ENCODE measurements at places on chromosomes 6 and 20. TPM values are rescaled to one million over a fixed set of nuclear protein-coding genes. Genes with fewer than 3 reads are reported as not detected.
A peak's percentile ranks its signal among the peaks of the same experiment; 100 is the strongest.

DNA sequence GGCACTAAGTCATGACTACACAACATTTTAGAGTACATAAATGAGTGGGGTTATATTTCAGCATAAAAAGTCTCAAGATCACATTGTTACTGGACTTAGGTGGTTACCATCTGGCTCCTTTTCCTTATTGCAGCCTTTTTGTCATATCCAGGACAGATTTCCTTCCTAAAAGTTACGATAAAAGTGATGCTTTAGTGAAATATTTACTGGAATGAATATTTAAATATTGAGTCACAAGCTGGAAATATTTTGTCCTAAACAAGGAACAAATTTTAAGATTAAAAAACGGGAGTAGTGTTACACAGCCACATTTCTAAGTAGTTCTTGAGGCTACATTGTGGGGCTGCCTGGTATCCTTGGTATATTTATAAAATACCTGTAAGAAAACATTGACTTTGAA lies 52.2 kb downstream of the CDC40 start:
- no peak for DNase-seq

NKAIN2 gene
- not detected for total RNA-seq

GRCh38 chr6:40340196-40340595 lies 247.0 kb downstream of the LRFN2 start:
- DNase-seq: no peak

WFDC5 gene
- 0.23 TPM for total RNA-seq

DNA sequence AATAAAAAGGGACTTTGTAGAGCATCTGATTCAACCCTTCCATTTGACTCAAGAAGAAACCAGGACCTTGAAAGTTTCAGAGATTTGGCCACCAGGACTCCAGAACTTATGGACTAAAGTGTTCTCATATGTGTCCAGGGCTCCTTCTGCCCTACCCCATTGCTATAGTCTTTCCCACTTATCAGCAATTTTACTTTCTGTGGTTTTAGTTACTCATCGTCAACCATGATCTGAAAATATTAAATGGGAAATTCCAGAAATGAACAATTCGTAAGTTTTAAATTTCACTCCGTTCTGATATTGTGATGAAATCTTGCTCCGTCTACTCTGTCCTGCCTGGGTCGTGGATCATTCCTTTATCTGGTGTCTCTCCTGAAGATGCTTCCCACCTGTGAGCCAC lies 259.8 kb downstream of the PHACTR1 start:
- no peak for DNase-seq

GRCh38 chr6:34859951-34860350 lies 27.9 kb downstream of the TAF11 start:
- no peak for DNase-seq

DNA sequence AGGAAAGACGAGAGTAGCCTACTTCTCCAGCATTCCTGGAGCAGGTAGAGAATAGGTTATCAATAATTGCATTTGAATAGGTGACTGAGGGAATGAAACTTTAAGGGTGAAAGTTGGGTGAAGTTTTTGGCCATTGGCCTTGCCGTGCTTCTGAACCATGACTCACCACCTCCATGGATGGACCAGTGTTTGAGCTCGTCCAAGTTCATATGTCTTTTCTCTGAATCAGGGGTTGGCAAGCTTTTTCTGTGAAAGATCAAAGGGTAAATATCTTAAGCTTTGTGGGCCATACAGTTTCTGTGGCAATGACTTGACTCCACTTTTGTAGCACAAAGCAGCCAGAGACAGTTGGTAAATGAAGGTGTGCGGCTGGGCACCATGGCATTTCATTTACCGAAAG lies 31.8 kb downstream of the SNRNP48 start:
- no peak for DNase-seq

DNA sequence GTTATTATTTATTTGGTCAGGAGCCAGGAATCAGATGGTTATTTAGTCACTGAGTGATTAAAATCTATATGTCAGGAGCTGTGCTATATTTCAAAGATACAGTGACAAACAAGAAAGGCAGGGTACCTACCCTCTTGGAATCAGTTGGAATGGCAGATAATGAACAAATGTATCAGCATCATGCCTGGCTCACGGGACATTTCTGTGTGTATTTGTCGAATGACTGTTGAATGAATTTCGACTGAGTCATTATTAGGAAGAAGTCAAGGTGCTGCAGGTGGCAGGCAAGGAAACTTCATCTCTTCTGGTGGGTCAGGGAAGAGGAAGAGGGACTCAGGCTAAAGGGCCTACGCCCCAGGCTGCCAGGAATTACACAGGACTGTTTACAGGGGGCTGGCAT lies 13.6 kb downstream of the PKIG start:
- DNase-seq: no peak

DNA sequence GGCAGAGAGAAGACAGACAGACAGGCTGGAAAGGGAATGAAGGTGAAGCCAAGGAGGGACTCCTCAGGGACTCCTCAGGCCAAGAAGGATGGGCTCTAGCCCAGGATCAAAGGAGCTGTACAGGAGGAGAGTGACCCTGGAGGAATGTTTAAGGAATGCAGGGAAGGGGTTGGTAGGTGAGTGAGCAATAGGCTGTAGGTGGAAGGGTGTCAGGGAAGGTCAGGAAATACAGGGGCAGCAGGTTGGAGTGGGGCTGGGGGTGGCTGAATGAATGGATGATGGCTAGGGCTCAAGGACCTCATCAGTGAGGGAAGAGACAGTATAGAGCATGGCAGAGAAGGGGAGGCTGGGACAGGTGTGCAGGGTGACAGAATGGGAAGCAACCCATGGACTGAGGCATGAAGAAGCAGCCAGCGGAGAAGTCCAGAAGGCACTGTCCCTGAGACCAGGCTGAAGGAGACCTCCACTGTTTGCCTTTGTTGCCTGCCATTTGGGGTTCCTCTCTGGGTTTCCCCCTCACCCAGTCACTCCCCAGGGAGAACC lies 13.2 kb downstream of the SYNGAP1 start:
- DNase-seq: no peak

DNA sequence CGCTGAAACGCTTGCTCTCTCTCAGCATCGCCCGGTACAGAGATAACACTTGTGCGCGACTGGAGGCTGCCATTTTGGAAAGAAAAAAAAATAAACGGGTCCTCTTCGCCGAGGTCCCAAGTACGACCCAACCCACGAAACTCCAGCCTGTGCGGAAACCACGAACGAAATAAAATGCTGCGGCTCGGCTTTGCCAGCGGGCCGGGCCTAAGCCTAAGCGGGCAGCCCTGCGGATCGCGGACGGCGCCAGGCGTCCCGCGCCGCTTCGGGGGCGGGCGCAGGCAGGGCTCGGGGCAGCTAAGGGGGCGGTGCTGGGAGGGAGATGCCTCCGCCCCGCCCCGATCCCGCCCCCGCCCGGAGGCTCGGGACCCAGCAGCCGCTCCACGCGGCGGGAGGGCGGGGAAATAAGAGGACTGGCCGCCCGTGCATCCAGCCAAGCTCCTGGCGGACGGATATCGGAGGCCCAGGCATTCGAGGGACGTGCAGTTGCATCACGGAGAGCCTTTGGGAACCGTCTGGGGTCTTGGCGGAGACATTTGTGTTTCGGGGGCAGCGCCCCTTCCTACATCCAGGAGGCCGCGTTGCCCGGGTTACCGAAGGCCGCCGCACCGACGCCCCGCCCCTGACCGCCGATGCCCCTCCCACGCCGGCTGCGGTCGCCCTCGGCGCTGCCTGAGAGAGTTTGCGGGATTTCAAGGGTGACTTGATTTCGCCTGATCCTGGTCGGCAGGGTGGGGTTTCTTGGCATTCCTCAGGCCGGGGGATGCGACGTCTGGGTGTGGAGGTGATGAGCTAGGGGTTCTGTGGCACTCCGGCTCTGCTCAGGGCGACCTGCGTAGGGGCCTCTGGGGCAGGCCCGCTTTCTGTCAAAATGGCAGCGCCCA lies at the start of the genes FARS2 and LYRM4:
TSS of gene FARS2 (plus strand) at position 853 of the 884 bp plus-strand sequence.
TSS of gene LYRM4 (minus strand) at position 290 of the 884 bp plus-strand sequence. CDS start at position 73, 217 bp downstream.
- peak; percentile 94 for DNase-seq

DNA sequence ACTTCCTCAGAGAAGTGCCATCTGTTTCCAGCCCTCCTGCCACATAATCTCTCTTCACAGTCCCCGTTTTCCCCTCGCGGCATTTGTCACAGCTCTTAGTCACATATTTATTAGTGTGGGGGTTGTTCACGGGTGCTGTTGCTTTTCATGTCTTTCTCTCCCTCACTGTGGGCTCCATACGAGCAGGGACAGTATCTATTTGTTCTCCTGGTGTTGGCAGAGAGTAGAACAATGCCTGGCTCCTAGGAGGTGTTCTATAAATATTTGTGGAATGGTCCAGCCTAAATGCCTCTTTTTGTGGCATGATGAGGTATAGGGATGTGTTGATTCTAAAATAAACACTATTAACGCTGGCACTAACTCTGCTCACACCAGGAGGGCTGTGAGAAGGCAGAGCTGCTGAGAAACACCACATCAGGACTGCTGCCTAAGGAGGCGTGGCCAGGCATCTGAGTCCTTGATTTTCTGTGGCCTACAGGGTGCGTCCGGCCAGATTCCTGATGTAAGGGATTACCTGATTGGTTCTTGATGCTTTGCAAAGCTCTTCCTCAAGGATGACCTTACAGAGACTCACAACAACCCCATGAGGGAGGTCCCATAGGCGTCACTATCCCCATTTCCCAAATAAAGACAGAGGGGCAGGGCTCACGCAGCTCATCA lies 219.8 kb upstream of the ARID1B start:
- DNase-seq: no peak

SCRT2 gene
- total RNA-seq: not detected

DNA sequence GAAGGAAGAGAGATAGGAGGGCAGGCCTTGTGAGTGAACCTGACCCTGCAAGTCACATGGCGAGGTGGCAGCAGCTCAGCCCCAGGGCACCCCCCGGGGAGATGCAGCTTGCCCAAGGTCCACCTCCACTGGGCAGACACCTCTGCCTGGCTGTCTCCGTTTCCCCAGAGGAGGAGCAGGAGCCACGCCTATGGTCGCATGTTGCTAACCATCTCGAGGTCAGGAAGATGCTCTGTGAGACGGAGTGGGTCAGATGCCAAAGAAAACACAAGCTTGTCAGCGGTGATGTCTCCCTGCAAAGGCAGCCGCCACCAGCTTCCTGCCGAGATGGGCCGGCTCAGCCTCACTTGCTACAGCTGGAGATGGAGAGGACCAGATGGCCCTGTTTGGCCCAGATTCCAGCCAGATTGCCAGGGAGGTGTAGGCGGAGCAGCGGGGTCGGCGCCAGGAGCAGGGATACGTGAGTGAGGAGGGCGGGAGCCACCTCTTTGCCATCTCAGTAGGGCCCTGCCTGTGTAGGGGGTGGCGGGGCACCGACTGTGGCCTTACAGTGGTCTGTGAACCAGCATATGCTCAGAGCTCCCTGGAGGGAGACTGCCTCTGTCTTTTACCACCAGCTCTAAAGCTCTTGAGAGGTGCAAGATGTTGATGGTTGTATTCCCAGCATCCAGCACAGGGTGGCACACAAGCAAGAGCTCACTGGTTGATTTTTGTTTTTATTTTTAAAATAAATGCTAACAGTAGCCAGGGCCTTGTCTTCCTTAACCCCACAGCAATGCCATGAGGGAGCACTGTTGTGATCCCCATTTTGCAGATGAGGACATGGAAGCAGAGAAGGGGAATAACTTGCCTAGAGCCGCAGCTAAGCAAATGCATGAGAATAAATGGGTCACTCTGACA lies 42.9 kb upstream of the FAM83D start:
- no peak for DNase-seq

DNA sequence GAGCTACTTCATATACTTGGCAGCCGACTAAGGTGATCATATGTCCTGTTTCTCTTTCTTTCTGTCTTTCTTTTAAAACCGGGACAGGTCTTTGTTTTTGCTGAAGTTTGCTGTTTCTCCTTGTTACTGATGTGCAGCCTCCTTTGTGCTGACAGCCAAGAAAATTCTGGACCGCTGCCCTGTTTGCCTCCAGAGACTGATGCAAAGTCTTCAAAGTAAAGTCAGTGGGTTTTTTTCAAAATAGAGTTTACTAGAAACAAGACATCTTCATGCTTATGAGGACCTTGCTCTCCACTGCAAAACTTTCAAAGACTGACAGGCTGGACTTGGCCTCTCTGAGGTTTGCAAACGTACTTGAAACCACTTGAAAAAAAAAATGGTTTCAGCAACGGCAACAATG lies 510.5 kb upstream of the MAP3K7 start:
- no peak for DNase-seq

DNA sequence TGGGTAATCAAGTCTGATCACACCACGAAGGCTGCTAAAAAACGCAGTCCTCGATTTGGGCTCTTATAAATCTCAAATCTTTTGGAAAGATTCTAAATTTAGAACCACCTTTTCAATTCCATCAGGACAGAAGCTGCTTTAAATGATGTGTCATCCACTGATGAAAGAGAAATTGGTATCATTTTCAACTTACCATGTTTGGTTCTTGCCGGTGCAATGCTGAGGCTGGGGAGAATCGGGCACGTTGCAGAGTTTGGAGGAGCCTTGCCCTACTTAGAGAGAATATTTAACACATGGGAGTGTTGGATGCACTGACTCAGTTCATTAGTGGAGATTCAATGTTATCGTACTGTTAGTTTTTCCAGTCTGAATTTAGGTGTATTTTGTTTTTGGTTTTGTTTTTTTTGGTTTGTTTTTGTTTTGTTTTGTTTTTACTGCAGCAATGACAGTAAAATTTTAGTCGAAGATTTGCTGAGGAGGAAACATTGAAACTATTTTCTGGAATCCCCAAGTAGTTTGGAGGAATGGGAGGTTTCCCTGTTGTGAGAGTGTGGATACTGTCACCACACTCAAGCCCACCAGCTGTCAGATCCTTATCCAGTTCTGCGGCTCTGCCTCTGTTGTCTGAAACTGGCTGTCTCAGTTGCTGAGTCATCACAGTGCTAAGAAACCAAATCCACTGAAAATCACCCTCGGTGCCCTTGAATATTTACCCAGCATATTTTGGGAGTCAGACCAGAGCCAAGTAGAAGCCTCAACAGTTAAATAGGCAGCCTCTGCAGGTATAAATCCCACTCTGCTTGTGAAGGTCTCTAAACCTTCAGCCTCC lies 497.0 kb downstream of the BTBD3 start:
- DNase-seq: no peak

- DNase-seq: no peak
Measured at GRCh38 chr6:113599444-113599843, 257.7 kb upstream of the MARCKS start.

FAM229B gene
- 6.4 TPM for total RNA-seq

- peak; percentile 72 for DNase-seq
Measured at GRCh38 chr6:85449388-85449817, 480 bp upstream of the NT5E start.

DNA sequence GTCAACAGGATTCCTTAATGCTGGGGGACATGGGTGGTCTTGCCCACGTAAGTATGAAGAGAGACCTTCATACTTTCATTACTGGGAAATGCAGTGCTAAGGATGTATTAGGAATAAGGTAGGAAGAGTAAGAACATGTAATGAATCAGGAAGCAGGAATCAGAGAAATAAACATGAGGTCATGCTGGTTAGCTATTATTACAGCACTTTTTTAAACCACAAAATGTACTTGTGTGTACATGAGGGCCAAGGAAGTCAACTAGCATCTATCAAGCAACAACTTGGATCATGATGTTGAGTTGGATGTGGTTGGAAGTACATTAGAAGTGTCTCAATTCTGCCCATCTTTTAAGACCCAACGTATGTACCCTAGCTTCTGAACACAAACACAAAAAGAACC lies 63.5 kb upstream of the E2F3 start:
- DNase-seq: no peak

DNA sequence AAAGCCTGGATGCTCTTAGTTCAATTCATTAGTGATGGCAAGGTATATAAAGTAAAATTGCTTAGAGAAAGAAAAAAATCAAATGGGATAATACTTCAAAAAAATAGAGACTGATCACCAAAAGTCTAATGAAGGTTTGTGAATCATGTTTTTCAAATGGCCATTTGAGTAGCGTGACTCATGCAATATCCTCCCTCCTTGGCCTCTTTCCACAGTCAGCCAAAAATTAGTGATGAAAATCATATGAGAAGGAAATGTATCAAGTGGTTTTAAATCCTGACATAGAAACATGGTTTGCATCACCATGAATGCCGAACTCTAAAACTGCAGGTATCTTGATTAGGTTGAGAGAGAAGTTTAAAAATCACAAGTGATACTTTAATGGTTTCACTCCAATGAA lies 1.2 kb upstream of the COL19A1 start:
- DNase-seq: no peak

All from activated CD4-positive, alpha-beta T cell treated with anti-CD3 and anti-CD28 coated beads for 36 hours (primary cell).